ENCODE measurements at places on chromosomes 16 and 17.

GRCh38 chr16:17801068-17801467 is 330.3 kb upstream of the XYLT1 start:
- no peak for DNase-seq

- no peak for DNase-seq
These were observed 32.5 kb upstream of the ARHGAP44 start for GRCh38 chr17:12756786-12757185.

DNA sequence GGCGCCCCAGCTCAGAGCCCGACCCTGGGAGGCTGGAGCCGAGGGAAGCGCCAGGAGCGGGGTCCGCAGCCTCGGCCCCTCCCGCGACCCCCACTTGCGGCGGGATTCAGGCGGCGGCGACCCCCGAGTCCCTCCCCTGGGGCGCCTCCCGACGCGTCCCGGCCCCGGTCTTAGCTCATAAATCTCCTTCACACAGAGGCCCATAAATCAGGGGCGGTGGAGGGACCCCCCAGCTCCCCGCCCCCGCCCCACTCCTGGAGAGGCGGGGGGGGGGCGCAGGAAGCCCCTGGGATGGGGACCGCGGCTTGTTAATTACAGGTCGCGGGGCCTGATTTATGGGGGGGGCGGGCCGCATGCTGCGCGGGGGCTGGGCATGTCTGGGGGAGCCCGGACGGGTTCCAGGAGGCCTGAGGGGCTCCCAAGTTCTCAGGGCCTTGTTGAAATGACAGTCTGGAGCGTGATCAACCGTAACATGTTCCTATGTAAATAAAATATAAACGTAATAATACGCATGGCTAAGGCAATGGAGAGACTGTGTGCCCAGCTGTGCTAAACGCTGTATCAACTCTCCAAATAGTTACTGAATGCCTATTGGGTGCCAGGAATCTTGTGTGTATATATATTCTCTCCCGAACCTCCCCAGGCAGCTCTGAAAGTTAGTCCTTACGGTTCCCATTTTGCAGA is 10.0 kb upstream of the BHLHA9 start:
- DNase-seq = no peak

GRCh38 chr17:77772461-77772897 is 186.0 kb upstream of the TNRC6C start:
- peak; percentile 61 for DNase-seq

- no peak for DNase-seq
These were observed 636 bp downstream of the WWOX start for GRCh38 chr16:78100112-78100467.

DNA sequence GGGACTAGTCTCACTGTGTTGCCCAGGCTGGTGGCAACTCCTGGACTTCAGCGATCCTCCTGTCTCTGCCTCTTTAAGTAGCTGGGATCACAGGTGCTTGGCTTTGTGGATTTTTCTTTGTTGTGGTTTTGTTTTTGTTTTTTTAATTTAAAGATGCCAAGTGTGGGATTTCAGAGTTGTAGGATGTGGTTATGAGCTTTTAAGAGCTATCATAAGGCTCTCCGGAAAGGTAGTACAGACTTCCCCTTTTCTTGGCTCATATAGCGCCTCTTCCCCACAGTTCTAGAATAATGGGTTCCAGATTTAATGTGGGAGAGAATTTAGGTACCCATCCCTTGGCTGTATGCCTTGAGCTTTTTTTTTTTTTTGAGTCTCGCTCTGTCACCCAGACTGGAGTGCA is 17.1 kb downstream of the AKAP1 start:
- DNase-seq = peak; percentile 21

- DNase-seq = no peak
These were observed 14.5 kb upstream of the ADORA2B start for GRCh38 chr17:15930426-15930825.

DNA sequence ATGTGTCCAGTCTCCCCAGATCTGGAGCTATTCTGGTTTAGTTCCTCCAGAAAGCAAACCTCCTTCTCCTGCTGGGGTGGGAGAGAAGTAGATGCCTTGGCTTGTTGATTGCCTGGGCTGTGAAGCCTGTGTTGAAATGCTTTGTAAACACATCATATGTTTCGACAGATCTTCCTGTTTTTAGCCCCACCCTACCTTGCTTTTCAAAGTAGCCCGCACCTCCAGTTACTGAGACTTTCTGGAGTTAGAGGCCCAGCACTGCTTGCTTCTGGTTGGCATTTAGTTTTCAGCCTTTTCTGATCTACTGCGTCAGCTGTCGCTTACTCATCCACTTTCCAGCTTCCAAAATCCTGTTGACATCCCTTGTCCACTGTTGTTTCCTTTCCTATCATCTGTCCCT is 17.9 kb upstream of the NDEL1 start:
- peak; percentile 87 for DNase-seq

DNA sequence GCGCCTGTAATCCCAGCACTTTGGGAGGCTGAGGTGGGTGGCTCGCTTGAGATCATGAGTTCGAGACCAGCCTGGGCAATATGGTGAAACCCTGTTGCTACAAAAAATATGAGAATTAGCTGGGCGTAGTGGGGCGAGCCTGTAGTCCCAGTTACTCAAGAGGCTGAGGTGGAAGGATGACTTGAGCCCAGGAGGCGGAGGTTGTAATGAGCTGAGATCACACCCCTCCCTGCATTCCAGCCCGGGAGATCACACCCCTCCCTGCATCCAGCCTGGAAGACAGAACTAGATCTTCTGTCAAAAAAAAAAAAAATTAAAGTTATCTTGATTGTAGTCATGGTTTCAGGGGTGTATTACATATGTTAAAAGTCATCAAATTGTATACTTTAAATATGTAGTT is 26.8 kb upstream of the GLG1 start:
- DNase-seq = no peak

DNA sequence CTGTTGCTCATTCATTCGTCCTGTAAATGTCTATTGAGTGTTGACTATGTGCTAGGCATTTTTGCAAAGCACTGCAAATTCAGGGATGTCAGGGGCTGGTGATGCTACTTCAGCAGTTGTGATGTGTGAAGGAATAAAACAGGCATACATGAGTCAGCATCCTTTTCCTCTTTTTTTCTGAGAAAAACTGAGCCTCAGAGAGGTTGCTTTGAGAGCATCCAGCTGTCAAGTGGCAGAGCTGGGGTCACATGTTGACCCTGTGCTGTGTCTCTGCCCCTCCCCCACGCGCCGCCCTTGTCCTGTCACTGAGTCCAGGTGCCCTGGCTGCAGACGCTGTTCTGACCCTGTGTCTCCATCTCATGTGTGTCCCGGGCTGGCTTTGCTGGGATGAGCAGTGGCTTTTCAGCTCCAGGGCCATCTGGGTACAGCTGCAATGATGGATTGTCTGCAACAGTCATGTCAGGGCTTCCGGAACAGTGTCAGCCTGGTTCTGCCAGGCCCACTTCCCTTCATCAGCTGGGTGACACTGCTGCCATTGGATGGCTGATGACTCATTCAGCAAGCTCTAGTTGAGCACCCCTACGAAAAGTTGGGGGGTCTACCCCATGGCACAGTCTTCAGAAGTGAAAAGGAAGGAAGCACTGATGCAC is 14.9 kb downstream of the SEC14L5 start:
- no peak for DNase-seq

- DNase-seq = no peak
These were observed 7.5 kb downstream of the SEC14L1 start for GRCh38 chr17:77148077-77148939.

- DNase-seq = peak; percentile 59
These were observed 138.0 kb upstream of the NUDT7 start for GRCh38 chr16:77584205-77584859.

DNA sequence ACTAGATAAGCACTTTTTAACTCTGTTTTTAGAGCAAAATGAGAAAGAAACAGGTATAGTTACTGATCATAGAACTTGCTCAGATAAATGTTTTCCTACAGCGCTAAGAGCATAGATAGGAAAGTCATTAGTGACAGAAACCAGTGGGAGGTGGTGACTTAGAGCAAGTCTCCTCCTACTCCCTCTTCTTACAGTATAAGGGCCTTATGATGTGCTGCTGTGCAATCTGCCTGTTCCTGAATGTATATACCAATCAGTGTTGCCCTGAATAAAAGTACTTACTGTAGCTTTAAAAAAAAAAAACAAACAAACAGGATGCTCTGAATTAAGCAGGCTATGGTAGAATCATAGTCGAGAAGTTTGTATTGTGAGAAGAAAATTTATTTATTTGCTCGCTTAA is 23.3 kb upstream of the RASL10B start:
- DNase-seq = peak; percentile 35

DNA sequence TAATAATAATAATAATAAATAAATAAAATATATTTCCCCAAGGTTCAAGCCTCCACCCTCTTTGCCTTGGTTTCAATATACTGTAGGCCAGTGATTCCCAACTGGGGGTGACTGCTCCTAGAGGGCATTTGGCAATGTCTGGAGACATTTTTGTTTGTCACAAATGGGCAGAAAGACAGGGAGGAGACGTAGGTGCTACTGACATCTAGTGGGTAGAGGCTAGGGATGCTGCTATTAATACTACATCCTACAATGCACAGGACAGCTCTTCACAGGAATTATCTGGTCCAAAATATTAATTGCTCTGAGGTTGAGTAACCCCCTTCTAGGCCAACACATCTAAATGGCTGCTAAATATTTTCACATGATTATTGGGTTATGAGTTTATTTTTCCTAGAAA is 12.8 kb upstream of the PRR14 start:
- peak; percentile 68 for DNase-seq

DNA sequence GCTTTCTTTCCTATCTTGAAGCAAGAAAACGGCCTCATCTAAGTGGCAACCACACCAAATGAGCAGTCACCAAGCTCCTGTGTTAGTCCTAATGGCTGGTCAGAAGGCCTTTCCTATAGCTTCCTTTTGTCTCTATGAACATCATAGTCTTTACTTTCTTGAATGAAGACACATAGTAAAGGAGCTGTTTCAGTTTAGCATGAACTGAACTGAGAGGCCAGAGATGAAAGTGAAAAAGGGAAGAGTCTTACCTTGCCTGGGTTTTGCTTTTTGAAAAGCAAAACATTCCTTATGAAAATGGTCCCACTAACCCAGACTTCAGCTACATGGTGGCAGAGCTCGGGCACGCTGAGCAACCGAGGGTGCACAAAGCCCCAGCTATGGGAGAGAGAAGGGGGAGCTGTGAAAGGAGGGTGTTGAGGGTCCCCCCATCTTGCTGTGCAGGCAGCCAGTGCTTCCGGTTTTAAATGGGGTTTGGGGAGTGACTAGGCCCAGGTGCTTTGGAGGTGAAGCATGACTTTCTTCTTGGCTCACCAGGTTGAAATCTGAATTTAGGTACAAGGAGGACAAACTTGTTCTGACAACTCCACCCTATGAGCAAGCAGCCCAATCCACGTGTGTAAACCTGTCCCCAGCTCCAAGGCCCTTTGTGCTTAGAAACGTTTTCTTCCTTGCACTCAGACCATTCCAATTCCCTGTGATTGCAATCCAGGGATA is 9.1 kb upstream of the PSMC3IP start:
- DNase-seq = no peak

GRCh38 chr16:23869052-23869451 is 33.3 kb downstream of the PRKCB start:
- DNase-seq = peak; percentile 51

GRCh38 chr16:12504312-12504711 is 299.4 kb downstream of the CPPED1 start:
- DNase-seq = no peak

DNA sequence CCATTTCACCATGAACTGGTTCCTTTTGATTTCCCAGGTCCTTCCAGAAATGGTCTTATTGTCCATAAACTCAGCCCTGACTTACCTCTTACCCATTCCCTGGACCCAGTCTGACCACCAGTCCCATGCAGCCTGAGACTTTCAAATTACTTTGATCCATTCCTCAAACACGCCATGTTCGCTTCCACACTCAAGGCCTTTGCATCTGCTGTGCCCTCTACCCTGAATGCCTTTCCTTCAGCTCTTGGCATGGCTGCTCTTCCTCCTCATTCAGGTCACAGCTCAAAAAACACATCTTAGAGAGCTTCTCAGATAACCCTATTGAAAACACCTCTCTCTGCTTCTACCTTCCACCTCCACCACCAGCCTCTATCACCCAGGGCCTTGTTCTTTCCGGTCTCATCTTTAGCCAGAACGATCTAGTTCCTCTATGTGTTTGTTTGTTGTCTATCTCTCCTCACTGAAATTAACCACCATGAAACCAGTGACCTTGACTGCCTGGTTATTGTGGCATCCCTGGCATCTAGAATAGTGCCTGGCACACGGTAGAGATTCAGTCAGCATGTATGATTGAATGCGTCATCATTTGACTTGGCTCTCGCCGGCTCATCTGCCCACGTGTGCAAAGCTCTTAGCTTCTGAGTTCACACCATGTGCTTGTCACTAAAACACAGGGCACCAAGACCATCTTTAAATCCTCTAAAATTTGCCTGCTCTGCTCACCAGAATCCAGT is 12.8 kb downstream of the CRYM start:
- DNase-seq = no peak

DNA sequence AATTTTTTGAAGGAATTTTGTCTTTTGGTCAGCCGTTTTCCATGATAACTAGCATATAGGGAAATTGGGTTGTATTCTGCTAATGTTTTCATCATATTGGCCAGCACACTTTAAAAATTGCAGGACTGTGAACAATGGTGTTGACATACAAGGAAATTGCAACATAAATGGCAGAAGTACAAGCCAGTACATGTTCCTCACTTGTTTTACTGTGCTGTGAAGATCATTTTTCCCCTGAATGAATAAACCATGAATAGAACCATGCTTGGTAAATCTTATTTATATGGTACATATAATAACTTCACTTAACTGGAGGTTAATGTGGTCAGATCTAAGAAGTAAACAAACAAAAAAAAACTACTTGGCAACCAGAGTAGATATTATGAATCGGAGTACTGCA is 22.8 kb downstream of the OMG start:
- DNase-seq = peak; percentile 84

GRCh38 chr17:70699408-70699807 is 530.1 kb downstream of the KCNJ2 start:
- DNase-seq = no peak

DNA sequence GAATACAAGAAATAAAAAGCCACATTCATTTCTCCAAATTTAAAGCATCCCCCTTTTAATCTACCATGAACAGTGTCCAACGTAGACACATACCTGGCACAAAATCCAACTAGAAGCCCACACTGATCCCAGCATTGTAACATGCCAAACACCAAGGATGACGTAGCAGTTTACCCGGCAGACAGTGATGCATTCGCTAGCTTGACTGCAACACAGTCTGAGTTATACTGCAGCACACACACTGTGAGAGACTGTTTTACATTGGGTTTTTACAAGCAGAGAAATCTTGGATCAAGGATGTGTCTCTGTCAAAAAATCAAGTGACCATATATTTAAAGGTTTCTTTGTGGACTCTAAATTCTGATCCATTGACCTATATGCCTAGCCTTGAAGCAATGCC is 74.5 kb upstream of the C17orf78 start:
- no peak for DNase-seq

DNA sequence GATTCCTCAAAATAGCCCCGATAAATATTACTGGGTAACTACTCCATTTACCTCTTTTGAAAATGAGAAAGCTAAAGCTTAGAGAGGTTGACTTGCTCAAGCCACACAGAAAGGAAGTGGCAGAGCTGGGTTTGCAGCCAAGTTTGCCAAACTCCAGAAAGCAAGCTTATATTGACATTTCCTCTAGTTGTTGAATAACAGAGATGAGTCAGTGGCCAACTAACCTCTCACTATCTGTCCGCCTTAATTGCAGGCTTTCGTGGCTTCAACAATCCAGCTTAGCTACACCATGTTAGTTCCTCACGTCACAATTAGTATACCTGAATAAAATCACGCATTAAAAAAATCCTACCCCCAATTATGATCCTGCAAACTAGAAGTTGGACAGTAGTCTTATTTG is 151.7 kb downstream of the CNTNAP4 start:
- no peak for DNase-seq

GRCh38 chr17:42997984-42998938 is at the start of gene RPL27:
RPL27 (plus strand) TSS chr17:42998419; CDS start chr17:42998751, 332 bp downstream.
- DNase-seq = peak; percentile 100

- DNase-seq = peak; percentile 56
These were observed 45.0 kb upstream of the NACA2 start for GRCh38 chr17:61635913-61636432.

Data from inflammatory macrophage treated with lipopolysaccharide for 4 hours (primary cell).